ENCODE measurements at places on chromosomes 16 and 17. TPM values are rescaled to one million over a fixed set of nuclear protein-coding genes. Genes with fewer than 3 reads are reported as not detected.

Gene MAPT
- total RNA-seq, result 13.0 TPM

Gene CSH1
- not detected for total RNA-seq

Gene SLC12A3
- total RNA-seq, result not detected

Gene NOG
- 0.65 TPM for total RNA-seq

Gene TNS4
- not detected for total RNA-seq

Gene DPEP3
- not detected for total RNA-seq

Gene MRC2
- 30.7 TPM for total RNA-seq

Gene FA2H
- total RNA-seq, result not detected

Gene CCL17
- not detected for total RNA-seq

GRCh38 chr17:77839698-77840512 lies 118.6 kb upstream of the TNRC6C start:
- H3K27ac ChIP-seq, result no peak overlapping the region
- no peaks in the 10 kb centered on the region for H3K36me3 ChIP-seq
- H3K27me3 ChIP-seq, result no peaks in the 10 kb centered on the region
- DNase-seq, result no peak
- H3K4me1 ChIP-seq, result peaks cover 5% of the 10 kb centered on the region

GRCh38 chr17:80999536-81000333 lies 8.1 kb downstream of the CHMP6 start:
- no peak overlapping the region for H3K27ac ChIP-seq
- H3K27me3 ChIP-seq, result peaks cover 28% of the 10 kb centered on the region
- H3K4me3 ChIP-seq, result no peak overlapping the region
- H3K36me3 ChIP-seq, result no peaks in the 10 kb centered on the region
- H3K4me1 ChIP-seq, result peaks cover 16% of the 10 kb centered on the region

DNA sequence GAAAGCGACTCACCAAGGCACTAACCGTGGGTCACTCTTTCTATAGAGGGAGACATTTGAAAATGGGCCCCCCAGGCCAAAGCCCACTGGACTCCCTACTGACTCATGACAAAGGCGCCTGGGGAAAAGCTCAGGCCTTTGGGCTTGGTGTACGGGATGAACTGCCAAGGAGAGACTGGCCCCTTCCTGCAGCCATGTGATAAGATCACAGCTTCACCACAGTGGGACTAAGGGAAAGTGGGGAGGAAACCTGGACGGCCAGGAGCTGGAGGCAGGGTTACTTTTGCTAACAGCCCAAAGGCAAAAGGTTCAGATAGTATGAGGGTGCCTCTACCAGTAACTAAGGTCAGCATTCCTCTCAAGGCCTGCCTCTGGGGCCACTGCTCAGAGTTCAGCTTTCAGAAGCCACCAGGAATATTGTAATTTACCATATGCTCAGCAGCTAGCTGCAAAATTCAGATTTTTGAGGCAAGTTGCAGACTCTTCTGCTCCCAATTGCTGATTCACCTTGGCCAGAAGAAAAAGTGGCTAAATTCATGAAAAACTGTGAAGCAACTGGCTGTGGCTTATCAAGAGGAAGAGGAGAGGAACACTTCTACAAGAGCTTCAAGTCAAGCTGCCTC lies 37.1 kb upstream of the SLC25A19 start:
- H3K27me3 ChIP-seq, result no peaks in the 10 kb centered on the region
- H3K27ac ChIP-seq, result peak overlapping the region; percentile 35
- H3K36me3 ChIP-seq, result no peaks in the 10 kb centered on the region
- DNase-seq, result no peak
- no peak overlapping the region for H3K4me3 ChIP-seq

GRCh38 chr16:88058817-88059216 lies 107.6 kb downstream of the BANP start:
- H3K27ac ChIP-seq, result no peak overlapping the region
- DNase-seq, result no peak
- H3K4me1 ChIP-seq, result peaks cover 17% of the 10 kb centered on the region

DNA sequence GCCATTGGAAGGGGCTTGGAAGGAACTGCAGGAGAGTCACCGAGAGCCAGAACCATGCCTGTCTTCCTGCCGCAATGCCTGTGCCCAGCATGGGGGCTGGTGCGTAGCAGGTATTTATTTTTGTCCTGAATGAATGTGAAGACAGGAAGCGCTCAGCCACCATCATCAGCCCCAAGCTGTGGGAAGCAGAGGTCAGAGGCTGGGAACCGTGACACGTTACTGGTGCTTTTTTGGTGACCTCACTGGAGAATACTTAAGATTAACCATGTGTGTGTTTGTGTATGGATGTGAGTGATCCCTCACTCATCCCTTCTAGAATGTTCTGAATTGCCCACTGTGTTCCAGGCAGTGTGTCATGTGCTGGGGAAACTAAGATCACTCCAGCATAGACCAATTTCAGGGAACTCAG lies 343.8 kb downstream of the SNX29 start:
- H3K27me3 ChIP-seq, result no peaks in the 10 kb centered on the region
- no peak for DNase-seq
- H3K27ac ChIP-seq, result no peak overlapping the region
- no peak overlapping the region for H3K4me3 ChIP-seq
- peaks cover 23% of the 10 kb centered on the region for H3K4me1 ChIP-seq

DNA sequence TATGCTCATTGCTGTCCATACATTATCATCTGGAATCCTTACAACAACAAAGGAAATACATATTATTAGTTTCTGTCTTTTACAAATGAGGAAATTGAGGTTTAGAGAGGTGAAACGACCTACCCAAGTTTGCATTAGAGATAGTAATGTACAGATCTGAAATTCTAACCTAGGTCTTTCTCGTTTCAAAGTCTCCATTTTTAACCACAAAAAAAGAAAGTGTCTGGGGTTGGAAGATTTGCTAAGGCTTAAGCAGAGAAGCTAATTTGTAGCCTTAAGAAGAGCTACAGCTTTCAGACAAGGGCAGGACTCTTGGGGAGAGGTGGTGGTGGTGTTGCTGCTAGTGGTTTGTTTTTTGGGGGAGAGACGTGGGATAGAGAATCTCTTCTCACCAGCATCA lies 19.2 kb downstream of the CIITA start:
- no peaks in the 10 kb centered on the region for H3K36me3 ChIP-seq
- DNase-seq, result no peak
- H3K27ac ChIP-seq, result no peak overlapping the region
- no peaks in the 10 kb centered on the region for H3K4me1 ChIP-seq
- H3K4me3 ChIP-seq, result no peak overlapping the region

DNA sequence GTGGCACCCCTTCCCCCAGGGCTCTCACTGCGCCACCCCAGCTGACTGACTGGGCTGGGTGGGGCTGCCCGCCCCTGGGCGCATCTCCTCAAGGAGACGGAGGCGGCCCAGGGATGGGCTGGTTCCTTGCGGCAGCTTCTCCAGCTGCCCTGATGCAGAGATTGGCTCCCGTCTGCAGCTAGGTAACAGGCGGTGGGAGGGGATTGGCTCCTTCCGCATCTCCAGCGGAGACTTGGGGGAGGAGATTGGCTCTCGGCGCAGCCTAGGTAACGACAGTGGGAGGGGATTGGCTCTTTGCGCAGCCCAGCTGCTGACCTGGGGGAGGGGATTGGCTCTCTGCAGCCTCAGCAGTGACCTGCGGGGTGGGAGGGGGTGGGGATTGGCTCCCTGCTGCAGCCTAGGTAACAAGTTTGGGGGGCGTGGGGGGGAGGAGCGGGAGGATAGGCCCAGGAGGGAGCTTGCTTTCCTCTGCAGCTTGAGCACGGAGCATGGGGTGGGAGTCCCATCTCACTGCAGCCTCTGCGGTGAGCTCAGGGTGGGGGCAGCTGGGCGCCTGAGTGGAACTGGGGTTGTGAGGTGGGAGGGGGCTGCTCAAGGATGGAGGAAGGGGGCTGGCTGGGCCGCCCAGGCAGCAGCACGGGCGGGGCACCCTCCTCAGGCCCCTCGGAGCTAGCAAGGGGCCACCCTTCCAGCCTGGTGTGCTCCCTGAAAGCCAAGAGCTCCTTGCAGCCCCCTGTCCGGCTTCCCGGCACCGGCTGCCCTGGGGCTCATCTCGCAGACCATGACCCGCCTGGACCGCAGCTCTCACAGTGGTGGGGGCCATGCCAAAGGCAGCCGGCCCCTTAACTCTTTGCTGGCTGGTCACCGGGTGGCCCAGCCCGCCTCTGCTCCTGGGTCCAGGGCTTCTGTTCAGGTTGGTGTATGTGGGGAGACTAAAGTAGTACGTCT lies 6.4 kb downstream of the NFE2L1 start:
- peaks cover 67% of the 10 kb centered on the region for H3K4me1 ChIP-seq
- no peak overlapping the region for H3K27ac ChIP-seq
- H3K4me3 ChIP-seq, result peak overlapping the region; percentile 86

- no peaks in the 10 kb centered on the region for H3K36me3 ChIP-seq
- no peak overlapping the region for H3K4me3 ChIP-seq
- no peaks in the 10 kb centered on the region for H3K4me1 ChIP-seq
- no peak for DNase-seq
These were observed 231.6 kb upstream of the CPHXL start for GRCh38 chr16:75957870-75958269.

- no peak overlapping the region for H3K27ac ChIP-seq
- no peak overlapping the region for H3K4me3 ChIP-seq
- no peaks in the 10 kb centered on the region for H3K4me1 ChIP-seq
These were observed 45.7 kb downstream of the TMEM186 start for GRCh38 chr16:8751481-8752311.

- no peak for DNase-seq
- no peak overlapping the region for H3K4me3 ChIP-seq
- peaks cover 21% of the 10 kb centered on the region for H3K36me3 ChIP-seq
- H3K27me3 ChIP-seq, result no peaks in the 10 kb centered on the region
These were observed 270.0 kb downstream of the SLC39A11 start for GRCh38 chr17:72822358-72823023.

DNA sequence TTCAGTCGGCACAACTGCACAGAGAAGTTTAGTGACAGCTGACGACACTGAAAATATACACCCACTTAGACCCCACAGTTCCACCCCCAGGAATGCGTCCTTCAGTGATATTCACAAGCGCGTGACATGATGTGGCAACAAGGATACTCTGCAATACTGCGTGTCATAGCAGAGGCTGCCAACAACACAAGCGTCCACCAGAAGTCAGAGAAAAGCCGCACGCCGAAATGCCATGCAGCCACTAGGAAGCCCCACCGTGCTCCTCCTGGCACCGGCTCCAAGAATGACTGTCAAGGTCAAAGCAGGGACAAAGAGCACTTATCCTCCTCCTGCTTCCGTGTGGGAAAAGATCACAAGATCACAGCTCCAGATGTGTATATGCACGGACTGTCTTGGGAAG lies 3.5 kb downstream of the ATP2A3 start:
- H3K27me3 ChIP-seq, result peaks cover 54% of the 10 kb centered on the region
- H3K4me3 ChIP-seq, result no peak overlapping the region
- H3K4me1 ChIP-seq, result peaks cover 4% of the 10 kb centered on the region
- no peaks in the 10 kb centered on the region for H3K36me3 ChIP-seq

- no peaks in the 10 kb centered on the region for H3K4me1 ChIP-seq
- H3K4me3 ChIP-seq, result no peak overlapping the region
These were observed 23.2 kb upstream of the CYTH1 start for GRCh38 chr17:78805301-78805700.

DNA sequence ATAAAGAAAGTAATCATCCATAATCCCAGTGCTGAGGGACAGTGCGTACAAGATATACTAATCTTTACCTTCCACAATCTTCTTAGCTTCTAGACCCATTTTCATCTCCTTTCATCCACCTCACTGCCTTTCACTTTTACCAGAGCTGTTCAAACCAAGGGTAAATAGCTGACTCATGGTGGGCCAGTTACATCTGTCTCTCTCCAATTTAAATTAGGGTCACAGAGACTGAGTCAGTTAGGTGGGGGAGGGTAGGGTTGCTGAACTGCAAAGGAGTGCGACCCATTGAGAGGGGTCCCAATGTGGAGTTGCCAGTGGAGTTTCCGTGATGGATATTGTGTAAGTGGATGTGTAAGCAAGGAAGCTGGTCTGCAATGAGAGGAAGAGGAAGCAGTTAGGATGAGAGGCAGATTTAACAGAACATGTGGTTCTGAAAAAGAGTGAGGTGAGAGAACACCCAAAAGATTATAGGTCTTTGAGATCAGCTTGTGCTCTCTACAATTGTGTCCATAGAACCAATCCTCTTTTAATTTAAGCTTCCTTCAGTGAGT lies 83.5 kb downstream of the GP2 start:
- no peaks in the 10 kb centered on the region for H3K4me1 ChIP-seq
- H3K36me3 ChIP-seq, result no peaks in the 10 kb centered on the region
- H3K4me3 ChIP-seq, result no peak overlapping the region
- DNase-seq, result no peak

DNA sequence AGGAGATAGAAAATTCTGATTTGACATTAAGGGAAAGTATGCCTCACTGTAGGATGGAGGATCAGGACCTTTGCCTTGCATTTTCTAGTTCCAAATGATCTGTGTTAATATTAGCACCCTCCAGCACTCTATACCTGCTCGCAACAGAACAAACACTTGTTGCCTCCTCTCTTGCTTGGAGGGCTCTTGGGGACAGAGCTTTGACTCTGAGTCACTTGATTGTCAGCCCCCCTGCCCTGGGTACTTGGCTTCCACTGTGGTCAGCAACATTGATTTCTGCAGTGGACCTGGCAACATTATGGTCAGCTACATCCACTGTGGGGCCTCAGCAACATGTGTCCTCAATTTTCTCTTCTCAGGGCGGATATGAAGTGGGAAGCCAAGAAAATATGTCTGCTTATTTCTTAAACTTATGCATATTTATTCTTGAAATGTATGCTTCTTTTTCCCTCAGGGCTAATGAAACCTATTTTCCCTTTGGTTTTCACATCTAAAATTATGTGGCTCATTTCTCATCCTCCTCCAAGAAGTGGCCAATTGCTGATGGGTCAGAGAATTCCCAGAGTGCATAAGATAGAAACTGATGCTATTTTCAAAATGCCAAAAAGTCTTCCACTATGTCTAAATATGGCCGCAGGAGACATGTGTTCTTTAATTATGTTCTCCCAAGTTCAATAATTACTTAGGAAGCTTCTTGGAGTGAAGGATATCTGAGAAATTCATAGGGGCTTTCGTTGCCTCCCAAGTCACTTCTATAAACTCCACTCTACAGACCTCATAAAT lies 94.6 kb upstream of the SMIM36 start:
- H3K27me3 ChIP-seq, result no peaks in the 10 kb centered on the region
- H3K4me1 ChIP-seq, result no peaks in the 10 kb centered on the region
- H3K27ac ChIP-seq, result no peak overlapping the region
- DNase-seq, result no peak
- no peak overlapping the region for H3K4me3 ChIP-seq
- no peaks in the 10 kb centered on the region for H3K36me3 ChIP-seq

- no peak for DNase-seq
- peaks cover 3% of the 10 kb centered on the region for H3K4me1 ChIP-seq
- H3K36me3 ChIP-seq, result no peaks in the 10 kb centered on the region
- no peak overlapping the region for H3K4me3 ChIP-seq
- peaks cover 52% of the 10 kb centered on the region for H3K27me3 ChIP-seq
- no peak overlapping the region for H3K27ac ChIP-seq
These were observed 849.8 kb upstream of the RBFOX1 start for GRCh38 chr16:6482696-6483468.

- peaks cover 8% of the 10 kb centered on the region for H3K27me3 ChIP-seq
- no peak overlapping the region for H3K4me3 ChIP-seq
- H3K27ac ChIP-seq, result no peak overlapping the region
- H3K36me3 ChIP-seq, result no peaks in the 10 kb centered on the region
- DNase-seq, result no peak
These were observed 10.8 kb upstream of the TLCD3B start for GRCh38 chr16:30041841-30042240.

- H3K27ac ChIP-seq, result peak overlapping the region; percentile 59
- peaks cover 5% of the 10 kb centered on the region for H3K4me1 ChIP-seq
- H3K27me3 ChIP-seq, result no peaks in the 10 kb centered on the region
- no peaks in the 10 kb centered on the region for H3K36me3 ChIP-seq
- H3K4me3 ChIP-seq, result no peak overlapping the region
- no peak for DNase-seq
These were observed 5.2 kb downstream of the PECAM1 start for GRCh38 chr17:64385187-64386083.
